ENCODE measurements at places on chromosomes 13 and 19.
A peak's percentile ranks its signal among the peaks of the same experiment; 100 is the strongest.

GRCh38 chr19:13057744-13058143, 44.9 kb downstream of the LYL1 start:
- DNase-seq, result no peak

DNA sequence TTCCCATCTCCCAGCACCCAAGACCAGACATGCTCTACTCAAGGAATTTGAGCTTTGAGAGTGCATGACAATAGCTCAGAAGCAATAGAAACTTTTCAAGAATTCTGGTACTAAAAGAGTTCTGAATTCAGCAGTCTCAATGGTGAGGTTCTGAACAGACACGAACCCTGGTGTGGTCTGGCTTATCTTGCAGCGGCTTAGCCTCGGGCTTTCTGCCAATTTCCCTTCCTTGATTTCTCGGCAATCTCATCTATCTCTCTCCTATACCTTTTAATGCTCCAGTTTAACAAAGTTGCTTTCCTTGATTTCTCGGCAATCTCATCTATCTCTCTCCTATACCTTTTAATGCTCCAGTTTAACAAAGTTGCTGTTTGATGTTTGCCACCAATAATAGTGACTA, 174.6 kb downstream of the SPRY2 start:
- no peak for DNase-seq

DNA sequence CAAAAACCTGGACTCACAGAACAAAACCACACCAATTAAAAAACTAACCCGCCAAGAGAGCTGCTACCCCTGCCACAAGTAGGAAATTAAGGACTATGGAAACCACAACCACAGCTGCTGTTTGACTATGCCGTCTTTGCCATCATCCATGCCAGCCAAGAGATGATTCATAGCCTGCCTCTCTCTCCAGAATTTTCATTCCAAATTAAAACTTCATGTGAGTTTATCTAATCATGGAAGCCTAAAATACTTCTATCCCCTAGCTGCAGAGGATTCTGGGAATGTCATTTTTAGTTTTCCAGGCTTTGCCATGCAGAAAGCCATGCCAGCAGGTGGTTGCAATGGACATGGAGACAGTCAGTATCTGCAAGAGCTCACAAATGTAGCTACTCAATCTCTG, 27.6 kb upstream of the GTF2F2 start:
- no peak for DNase-seq

DNA sequence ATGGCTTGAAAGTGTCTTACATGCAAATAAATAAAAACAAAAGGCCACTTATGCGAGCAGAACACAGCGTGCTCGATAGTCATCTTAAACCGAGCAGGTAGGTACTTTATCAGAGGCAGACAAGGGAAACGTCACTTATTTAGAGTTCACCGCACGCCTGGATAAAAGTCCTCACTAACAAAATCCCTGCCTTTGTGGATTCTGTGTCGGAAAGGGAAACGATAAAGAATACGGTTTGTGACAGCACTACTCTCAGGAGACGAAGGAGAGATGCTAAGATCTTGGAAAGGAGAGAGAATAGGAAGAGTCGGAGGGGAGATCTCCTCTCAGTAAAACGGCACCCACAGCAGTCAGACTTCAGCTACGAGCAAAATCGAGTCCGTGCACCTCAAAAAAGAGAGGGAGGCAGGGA, 581 bp downstream of the RCBTB1 start:
- DNase-seq, result peak; percentile 46

GRCh38 chr13:91557328-91558090, 159.1 kb downstream of the GPC5 start:
- no peak for DNase-seq

GRCh38 chr13:113649212-113649611, 8.8 kb downstream of the ATP4B start:
- no peak for DNase-seq

GRCh38 chr19:38708413-38709024, 35.8 kb downstream of the CAPN12 start:
- DNase-seq, result no peak
